Fibroblast of skin of left biceps (primary cell): ENCODE measurements at places on chromosomes 12 and 14.

GRCh38 chr14:75614179-75614578, 35.8 kb downstream of the FLVCR2 start:
- no peak for DNase-seq

DNA sequence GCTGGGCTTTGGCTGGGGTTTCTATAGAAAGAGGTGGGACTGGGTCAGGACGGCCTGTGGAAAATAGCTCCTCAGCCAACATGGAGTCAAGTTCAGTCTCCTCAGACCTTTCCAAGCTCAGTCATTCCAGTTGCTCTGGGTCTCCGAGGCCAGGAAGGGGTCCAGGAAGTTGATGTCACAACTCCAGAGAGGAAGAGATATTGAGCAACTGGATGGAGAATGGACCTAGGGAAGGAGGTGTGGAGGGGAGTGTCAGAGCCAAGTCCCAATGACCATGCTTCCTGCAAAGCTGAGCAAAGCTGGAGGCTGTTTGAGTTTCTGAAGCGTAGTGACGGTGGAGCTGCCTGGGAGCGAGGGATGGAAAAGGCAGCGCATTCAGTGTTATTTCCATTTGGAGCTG, 86.1 kb downstream of the SLC24A4 start:
- no peak for DNase-seq

GRCh38 chr12:1620092-1620491, 8.9 kb upstream of the WNT5B start:
- DNase-seq: no peak

GRCh38 chr14:89740241-89740640, 214.3 kb downstream of the EFCAB11 start:
- no peak for DNase-seq
